Testis (tissue), 5 donors: ENCODE measurements at places on chromosomes 1 and 21.

DNA sequence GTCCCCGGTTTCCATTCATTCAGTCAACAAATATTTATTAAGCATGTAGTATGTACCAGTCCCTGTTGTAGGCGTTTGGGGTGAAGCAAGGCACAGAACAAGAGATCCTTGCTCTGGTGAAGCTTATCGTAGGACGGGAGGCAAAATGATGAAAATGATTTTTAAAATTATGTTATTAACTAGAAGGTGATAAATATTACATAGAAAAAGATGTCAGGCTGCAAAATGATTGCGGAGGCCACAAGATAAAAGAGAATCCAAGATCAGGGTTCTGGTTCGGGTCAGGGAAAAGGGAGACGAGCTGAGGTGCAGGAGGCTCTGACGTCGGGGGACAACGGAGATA, 602 bp upstream of the CGN start:
- no peak for DNase-seq

- DNase-seq, result peak; percentile 60
Observed at GRCh38 chr21:43758111-43758641, 17.9 kb downstream of the CSTB start.

DNA sequence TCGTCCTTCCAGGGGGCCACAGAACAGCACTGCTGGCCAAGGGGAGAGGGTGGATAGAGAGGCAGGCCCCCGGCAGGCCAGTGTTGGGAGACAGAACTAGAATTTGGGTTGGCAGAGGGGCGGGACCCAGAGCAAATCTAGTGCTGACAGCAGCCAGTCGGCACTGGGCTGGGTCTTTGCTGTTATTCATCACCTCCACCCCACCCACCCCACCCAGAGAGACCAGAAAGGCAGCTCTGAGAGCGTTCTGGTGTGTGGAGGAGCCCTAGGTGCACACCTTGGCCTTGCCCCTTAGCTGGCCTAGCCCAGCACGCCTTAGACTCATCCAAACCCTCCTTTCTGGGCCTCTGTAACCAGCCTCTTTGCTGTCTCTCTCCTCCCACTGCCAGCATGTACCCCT, 6.4 kb upstream of the PKP1 start:
- no peak for DNase-seq

GRCh38 chr1:235442788-235443429, 61.3 kb downstream of the B3GALNT2 start:
- DNase-seq, result no peak

DNA sequence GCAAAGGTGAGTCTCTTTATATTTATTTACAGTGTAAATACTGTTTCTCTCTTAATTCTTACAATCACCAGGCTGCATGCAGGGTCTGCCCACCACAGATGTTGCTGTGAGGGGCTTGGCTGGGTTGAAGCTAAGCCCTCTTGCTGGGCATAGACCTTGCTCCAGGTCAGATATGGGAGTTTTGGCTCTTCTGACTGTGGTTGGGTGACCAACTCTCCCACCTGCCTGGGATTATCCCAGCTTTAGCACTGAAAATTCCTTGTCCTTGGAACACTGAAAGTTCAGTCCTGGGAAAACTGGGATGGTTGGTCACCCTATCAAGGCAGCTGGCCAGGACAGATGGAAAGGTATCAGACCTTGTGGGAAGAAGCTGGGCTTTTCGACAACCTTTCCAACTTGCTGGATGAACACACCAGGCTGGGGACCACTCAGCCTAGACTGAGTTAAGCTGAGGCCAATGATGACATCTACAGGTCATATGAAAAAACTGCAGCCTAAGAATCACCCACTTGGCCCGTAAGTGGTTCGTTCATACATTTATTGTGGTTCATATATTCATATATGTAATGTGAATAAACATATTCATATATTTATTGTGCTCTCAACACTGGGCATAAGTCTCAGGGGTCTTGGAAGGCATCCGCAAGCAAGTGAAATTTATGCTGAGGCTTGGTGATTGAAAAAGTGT, 26.6 kb upstream of the HPDL start:
- peak; percentile 70 for DNase-seq

DNA sequence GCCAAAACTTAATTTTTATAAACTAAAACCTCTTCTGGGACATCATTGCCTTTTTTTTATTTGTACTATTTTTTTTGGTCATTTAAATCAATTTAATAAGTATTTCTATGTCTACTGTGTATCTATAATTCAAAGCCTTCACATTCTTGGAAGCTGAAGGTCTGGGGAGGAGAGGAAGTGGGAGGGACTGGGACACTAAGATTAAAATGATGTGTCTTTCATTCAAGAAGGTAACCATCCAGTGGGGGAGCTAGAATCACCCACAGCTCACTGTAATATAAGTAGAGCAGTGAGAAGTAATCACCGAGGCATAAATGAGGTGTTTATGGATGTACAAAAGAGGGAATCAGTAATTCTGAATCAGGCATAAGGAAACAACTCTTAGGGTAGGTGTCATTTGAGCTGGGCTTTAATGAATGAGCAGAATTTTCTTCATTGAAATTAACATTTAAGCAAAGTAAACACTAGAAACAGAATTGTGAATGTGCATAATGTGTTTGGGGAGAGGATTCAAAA, 52.8 kb downstream of the PTGER3 start:
- no peak for DNase-seq

GRCh38 chr21:37568916-37569315, 202.3 kb downstream of the DYRK1A start:
- no peak for DNase-seq

GRCh38 chr1:109351457-109351856, 44.6 kb upstream of the MYBPHL start:
- no peak for DNase-seq

GRCh38 chr1:152335399-152335798, 10.4 kb upstream of the FLG start:
- no peak for DNase-seq

DNA sequence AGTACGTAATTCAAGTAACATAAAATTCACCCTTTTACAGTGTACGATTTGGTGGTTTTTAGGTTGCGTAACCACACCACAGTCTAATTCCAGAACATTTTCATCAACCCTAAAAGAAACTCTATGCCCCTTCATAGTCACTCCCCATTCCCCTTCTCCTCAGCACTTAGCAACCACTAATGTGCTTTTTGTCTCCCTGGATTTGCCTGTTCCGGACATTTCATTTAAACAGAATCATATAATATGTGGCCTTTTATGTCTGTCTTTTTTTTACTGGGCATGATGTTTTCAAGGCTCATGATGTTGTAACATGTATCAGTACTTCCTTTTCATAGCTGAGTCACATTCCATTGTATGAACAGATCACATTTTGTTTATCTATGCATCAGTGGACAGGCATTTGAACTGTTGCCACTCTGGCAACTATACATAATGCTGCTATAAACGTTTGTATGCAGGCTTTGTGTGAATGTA, 20.8 kb downstream of the OBSCN start:
- no peak for DNase-seq

- no peak for DNase-seq
Observed at GRCh38 chr1:232695621-232696385, 65.9 kb upstream of the SIPA1L2 start.

DNA sequence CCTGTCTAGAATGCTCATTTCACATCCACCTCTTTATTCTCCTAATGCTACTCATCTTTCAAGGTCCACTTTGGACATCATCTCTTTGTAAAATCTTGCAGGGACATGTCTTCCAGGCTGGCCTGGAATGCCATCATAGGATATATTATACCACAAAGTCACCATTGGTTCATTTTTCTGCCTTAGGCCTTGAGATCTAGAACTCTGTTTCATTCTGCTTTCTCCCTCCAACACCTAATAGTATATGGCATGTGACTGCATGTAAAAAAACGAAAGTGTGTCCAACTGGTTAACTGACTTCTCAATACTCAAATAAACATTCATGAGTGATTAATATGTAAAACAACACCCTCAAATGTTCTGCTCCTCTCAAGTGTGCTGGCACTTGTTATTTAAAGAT, 84.1 kb downstream of the RGS2 start:
- DNase-seq, result no peak

DNA sequence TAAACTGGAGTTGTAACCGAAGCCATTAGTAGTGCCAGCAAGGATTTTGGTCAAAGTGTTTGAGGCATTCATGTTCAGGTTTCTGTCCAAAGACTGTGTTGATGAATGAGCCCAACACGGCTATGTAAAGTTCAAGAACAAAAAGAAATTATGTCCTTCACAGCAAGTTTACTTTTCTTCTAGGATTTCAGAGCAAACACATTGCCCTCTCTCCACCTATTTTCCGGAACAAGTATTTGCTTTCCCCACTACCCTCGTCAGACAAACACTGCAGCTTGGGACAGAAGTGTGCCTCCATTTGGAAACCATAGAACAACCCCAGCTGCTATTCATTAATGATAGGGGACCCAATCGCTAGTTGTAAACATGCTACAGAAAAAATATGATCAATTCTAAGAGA, 151.4 kb upstream of the C1orf105 start:
- no peak for DNase-seq

DNA sequence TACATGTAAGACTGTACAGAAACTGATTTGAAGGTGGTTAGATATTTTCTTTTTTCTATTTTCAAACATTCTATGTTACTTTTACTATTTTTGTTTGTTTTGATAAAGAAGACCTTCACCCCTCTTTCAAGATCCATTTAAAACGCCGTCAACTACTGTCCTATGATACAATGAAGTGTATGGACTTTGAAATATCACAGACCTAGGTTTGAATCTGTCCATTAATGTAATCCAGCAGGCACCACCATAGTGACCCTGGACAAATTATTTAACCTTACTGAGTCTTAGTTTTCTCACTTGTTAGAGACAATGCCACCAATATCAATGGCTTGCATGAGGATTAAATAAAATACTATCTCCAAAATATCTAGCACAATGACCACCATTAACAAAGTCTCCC, 2.0 kb downstream of the FRRS1 start:
- DNase-seq, result no peak

GRCh38 chr1:17891205-17892110, 136.3 kb downstream of the ACTL8 start:
- no peak for DNase-seq

DNA sequence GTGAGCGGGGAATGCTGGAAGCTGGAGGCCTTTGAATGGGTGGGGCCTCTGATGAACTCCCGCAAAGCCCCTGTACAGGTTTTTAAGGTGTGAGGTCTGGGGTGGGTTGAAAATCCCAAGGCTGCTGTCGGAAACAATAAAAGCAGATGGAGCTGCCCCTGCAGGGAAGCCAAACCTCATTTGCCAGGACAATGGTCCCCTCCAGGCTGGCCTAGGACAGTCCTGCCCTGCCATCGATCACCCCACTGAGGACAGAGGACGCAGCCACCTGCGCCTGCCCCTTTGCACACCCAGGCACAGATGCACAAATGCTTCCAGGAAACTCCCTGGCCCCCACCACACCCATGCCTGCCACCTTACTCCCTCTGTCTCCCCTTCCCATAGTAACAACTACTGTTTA, 4.4 kb downstream of the DRAXIN start:
- DNase-seq, result no peak

DNA sequence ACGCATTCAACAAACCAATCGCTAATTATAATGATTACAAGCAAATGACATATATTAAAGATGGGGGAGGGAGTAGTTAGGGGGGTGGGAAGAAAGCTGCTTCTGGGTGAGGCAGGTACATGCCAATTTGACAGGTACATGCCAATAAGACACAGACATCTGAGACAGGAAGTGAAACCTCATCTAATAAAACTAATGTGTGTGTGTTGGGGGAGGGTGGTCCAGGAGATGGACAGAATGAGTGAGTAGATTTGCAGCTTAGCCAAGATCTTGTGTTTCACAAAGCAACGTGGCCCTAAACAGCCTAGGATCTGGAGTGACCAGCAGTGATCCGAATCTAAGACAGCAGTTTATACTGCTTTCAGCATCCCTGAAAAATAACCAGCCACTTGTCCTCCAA, 10.8 kb downstream of the CFAP45 start:
- DNase-seq, result no peak

- DNase-seq, result no peak
Observed at GRCh38 chr1:111195002-111195684, 5.3 kb downstream of the DENND2D start.

DNA sequence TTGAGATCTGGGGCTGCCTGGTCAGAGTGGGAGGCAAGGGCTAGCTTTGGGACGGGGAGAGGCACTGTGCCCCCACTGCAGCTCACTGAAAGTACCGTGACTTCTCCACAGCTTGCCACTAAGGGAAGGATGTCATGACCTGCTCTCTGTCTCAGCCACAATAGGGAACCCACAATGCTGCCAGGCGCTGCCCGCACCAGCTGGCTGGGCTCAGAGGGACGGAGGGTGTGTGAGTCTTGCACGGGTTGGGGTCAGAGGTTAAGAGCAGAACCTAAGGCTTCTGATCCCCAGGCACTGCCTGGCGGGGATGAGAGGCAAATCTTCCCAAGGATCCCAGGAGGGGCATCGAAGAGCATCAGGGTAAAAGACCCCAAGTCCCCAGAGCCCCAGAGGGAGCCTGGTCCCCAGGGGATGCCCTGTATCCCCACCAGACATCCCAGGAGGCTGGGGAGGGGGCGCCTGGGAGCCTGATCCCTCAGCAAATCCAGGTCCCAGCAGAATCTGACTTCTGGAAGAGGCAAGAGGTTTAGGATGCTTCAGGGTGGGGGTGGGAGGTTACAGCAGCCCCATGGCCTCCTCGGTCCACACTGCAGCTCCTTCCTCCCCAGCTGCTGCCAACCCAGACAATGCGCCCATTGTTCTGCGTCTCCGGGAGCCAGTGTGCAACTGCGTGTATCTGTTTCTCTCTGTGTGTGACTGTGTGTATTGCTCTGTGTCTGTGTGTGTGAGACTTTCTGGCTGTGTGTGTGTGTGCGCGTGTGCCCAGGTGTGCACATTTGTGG, 2.0 kb upstream of the MARCKSL1 start:
- DNase-seq, result peak; percentile 74

DNA sequence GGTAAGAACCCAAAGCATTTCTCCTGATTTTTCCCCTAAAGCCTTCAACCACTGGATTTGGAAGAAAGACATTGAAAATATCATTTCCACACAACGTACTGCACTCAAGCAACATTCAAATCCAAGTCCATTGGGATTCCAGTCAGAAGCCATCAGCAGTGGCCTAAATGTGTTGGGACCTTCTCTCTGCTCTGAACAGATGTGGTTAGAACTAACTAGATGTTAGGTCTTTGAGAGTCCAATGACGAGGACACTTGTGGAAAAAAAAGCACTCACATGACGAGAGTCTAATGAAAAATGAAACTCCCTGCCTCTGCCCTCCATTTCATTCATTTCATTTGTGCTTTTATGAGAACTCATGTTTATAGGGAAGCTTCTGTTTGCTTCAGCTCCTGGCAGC, 382.3 kb downstream of the SIPA1L2 start:
- DNase-seq, result no peak
